Stimulated activated CD8-positive, alpha-beta memory T cell treated with anti-CD3 and anti-CD28 coated beads, Interleukin-2, amount 100 ng/mL, for 1 hour (primary cell): ENCODE measurements at places on chromosomes 7 and 10.

GRCh38 chr7:138854115-138854645 is 56.2 kb upstream of the ATP6V0A4 start:
- no peak for DNase-seq

DNA sequence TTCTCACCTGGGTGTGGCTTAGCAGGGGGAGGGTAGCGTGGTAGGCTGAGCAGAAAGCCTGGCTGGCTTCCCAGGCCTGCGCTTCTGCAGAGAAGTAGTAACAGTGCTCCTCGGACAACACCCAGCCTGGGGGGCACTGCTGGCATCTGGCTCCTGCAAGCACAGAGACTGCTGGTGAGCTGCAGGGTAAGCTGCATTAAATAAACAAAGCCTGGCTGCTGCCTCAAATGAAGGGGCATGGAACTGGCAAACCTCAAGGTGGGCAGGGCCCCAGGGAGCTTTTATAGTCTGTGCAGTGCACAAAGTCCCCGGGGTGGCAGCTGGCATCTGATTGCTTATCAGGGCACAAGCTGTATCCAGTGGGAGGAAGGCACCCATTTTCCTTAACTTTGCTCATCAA is 3.9 kb downstream of the KLRG2 start:
- no peak for DNase-seq

- DNase-seq, result peak; percentile 35
Observed at GRCh38 chr10:109978481-109978880, 29.3 kb upstream of the ADD3 start.

DNA sequence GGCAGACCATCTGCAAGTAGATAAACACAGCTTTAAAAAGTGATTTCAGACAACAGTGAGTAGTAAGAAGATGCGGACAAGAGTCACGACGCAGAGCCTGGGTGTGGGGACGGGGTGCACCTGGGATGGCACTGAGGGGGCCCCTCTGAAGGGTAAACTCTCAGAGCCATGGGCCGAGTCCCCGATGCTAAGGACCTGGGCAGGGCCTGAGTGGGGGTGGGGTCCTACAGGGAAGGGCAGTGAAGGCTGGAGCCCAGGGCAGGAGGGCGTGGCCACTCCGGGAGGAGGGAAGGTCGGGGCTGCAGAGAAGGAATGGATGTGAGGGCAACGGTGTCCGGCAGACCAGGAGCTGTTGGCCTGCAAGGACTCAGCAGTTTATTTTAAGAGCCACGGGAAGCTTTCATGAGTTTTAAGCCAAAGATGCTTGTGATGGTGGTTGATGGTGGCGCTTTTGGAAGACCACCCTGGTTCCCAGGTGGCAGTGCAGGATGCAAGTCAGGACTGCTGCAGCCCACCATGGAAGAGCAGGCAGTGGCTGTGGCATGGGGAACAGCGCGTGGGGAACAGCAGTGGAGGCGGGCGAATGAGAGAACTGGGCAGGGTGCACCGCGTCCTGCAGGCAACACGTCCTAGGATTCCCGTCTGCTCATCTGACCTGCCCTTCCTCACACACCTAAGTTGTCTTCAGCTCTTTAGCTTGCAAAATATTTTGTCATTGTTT is 296.8 kb downstream of the DNAJB6 start:
- DNase-seq, result no peak

- DNase-seq, result no peak
Observed at GRCh38 chr10:33212061-33212748, 122.3 kb downstream of the NRP1 start.

- no peak for DNase-seq
Observed at GRCh38 chr10:18649364-18649959, 1.9 kb downstream of the NSUN6 start.

DNA sequence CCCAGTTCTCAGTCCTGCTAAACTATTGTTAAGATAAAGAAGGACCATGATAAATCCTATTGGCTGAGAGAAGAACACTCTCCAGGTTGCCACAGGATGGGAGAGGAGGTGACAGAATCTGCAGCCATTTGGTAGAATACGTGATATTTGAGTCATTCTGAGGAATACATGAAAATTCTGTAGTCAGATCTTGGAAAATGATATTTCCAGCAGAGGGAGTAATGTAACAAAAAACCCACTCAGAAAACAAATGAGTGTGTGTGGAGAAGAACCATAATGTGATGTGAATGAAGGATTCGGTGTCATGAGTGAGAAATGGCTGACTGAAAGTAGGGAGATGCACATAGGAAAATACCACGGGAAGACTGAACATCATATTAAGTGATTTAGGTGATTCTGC is 128.5 kb upstream of the PFKP start:
- DNase-seq, result no peak

DNA sequence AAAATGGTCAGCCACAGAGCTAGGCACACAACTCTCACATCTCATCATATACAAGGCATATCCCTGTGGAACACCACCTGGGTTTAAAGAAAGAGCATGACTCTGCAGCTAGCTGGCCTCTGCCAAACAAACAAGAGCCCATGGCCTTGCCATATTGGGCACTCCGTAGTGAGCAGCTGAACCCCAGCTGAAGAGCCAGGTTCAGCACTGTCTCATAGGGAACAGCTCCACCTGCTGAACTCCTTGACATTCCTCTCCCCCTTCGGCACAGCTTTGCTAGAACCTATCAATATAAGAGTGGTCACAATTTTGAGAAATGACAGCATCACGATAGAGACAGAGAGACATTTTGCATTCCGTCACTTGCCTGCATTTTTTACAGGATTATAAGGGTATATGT is 20.0 kb downstream of the SORCS1 start:
- no peak for DNase-seq

- no peak for DNase-seq
Observed at GRCh38 chr10:24469993-24470392, 253.7 kb downstream of the ARHGAP21 start.

GRCh38 chr10:68900427-68901104 is 549 bp upstream of the DDX50 start:
- no peak for DNase-seq

DNA sequence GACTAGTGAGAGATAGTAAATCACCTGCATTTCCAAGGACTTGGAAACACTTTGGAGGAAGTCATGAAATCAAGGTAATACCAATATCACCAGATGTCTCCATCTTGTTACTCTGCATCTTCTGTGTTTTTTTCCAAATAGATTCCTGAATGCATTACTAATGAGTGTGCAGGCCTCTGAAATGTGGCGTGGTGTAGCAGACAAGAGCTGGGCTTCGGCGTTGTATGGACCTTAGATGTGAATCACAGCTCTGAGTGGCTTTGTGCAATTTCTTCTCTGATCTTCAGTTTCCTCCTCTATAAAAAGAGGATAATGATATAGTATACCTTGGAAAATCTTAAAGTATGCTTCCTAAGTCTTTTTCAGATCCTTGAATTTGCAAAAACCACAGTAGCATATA is 9.6 kb upstream of the MYPN start:
- DNase-seq, result no peak

DNA sequence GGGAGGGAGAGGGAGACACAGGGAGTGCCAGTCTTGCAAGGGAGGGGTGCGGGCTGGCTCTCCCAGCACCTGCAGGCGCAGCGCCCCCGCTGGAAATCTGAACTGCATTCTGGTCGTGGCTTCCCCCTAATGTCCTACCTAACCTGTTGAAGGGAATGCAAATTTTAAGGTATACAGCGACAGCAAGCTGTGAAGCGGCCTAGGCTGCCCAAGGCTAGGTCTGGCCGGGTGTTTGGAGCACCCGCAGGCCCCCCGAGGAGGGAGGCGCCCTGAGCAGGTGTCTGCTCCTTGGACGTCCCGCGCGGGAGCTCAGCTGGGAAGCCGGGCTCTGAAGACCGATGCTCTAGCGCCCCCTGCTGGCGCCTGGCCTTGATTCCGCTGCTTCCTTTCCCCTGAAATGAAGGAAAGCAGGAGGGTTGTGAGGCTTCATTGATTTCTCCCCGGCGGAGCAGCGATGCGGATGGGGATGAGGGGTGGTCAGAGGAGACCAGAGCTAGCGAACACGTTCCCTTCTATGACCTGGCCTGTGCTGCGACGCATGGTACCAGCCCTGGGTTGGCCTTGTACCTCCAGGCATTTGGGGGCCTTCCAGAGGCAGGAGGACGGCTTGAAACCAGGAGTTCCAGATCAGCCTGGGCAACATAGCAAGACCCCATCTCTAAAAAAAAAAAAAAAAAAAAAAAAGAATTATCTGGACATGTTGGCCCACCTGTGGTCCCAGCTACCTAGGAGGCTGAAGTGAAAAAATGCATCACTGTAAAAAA is 601.3 kb downstream of the GALNT17 start:
- peak; percentile 36 for DNase-seq

DNA sequence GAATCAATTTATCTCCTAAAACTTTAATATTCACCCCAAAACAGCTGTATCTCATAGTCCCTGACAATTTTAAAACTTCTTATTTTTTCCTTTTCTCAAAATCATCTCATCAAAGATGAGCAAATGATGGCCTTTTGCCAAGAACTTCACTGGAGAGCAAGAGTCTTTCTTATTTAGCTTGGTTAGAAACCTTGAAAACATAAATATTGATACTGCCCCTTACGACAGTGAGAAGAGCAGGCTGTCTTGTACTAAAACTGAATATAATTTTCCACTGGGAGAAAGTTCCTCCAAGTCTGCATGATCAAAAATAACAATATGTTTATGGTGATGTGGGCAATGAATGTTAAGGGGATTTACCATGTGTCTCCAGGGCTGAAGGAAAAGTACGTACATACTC is 109.0 kb downstream of the COL28A1 start:
- no peak for DNase-seq

DNA sequence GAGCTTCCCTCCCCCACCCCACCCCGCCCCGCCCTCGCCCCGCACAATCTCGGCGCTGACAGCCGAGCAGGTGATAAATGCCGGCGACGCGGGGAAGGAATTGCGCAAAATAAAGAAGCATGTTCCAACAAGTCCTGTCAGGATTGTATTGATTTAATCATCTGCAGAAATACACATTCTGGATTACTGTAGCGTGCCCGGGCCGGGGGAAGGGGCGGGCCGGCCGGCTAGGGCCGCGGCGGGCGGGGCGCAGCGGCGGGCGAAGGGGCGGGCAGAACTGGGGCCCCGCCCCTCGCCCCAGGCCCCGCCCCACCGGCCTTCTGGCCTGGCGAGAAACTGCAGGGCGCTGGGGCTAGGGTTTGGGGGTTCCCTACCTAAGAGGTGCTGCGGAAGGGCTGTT is 88.9 kb upstream of the PAX2 start:
- no peak for DNase-seq

DNA sequence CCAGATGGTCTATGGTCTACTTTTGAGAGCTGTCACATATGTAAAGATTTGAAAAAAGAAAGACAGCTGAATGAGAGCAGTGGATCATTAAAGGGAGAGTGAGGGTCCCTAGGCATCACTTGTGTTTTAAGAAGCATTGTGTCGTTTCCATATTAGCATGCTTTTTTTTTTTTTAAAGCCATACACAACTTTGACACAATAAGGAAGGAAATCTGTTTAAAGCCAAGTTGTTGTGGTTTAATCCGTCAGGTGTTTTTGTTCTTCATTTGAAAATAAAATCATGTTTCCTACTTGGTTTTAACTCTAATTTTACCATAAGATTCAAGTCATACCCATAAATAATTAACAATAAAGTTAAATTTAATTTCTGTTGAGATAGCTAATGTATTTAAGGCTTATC is 53.5 kb downstream of the MDFIC start:
- no peak for DNase-seq

- DNase-seq, result no peak
Observed at GRCh38 chr10:60760711-60761210, 17.5 kb upstream of the CDK1 start.

DNA sequence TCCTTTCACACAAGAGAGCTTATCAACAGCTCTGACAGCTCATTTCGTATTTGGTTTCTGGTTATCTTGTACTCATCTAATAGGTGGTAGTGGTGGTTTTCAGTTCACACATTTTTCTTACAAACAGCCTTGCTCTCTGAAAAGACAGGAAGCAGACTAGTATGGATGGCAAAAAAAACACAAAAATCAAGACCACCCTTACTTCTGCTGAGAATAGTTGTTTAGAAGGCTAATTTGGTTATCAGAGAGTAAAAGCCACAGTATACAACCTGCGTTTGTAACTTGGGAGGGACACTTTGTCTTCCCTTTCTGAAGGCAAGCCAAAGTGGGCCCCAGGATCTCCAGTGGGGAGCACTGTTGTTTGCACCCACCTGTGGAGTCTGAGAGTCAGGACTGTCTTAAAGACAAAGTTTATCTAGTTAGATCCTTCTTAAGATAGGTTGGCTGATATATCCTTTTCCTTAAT is 68.0 kb downstream of the PIP4K2A start:
- DNase-seq, result no peak

GRCh38 chr10:26621889-26622711 is 75.4 kb upstream of the PDSS1 start:
- no peak for DNase-seq

DNA sequence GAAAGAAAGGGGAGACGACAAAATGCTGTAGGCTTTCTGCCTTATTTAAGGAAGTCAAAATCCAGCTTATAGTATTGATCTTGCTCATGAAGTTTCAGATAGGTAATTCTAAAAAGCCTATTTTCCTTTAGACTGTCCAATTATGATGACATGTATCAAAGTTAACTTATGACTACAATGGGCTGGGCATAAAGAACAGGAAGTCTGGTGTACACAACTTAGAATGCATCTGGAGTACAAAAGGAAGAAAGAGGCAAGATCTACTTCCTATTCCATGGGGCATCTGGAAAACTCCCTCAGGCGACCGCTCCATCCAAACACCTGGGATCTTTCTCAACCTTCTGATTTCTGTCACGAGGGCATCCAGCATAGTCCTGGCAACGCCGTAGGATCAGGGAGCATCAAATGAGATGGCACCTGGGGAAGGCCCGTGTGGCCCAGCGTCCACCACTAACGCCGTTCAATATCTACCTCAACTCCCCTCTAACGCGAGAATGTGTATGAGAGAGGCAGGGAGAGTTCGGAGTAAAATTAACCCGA is 512 bp downstream of the FAM24B start:
- no peak for DNase-seq

GRCh38 chr10:2083591-2083990 is 346.3 kb upstream of the ADARB2 start:
- no peak for DNase-seq

DNA sequence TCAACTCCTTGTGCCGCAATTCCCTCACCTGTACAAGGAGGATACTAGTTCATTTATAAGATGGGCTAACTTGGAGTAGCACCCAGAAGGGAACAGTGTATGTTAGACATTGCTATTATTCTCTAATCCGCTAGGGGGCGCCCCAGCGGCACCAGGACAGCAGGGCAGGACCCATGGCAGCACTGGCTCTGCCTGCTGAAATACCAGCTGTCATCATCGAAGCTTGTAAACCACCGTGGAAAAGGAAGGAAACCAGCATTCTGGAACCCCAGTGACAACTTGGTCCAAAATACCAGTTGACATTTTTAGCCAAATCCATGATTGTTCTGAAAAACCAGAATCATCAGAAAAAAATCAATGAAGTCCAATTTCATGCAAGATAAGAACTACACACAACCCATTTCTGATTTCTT is 134.4 kb downstream of the ITGA8 start:
- DNase-seq, result no peak

- DNase-seq, result no peak
Observed at GRCh38 chr7:25831062-25831691, 320.8 kb upstream of the NFE2L3 start.

- DNase-seq, result no peak
Observed at GRCh38 chr7:77702513-77702912, 6.3 kb downstream of the RSBN1L start.
